Bone marrow (tissue), 2 donors: ENCODE measurements at places on chromosomes 5 and 9.

DNA sequence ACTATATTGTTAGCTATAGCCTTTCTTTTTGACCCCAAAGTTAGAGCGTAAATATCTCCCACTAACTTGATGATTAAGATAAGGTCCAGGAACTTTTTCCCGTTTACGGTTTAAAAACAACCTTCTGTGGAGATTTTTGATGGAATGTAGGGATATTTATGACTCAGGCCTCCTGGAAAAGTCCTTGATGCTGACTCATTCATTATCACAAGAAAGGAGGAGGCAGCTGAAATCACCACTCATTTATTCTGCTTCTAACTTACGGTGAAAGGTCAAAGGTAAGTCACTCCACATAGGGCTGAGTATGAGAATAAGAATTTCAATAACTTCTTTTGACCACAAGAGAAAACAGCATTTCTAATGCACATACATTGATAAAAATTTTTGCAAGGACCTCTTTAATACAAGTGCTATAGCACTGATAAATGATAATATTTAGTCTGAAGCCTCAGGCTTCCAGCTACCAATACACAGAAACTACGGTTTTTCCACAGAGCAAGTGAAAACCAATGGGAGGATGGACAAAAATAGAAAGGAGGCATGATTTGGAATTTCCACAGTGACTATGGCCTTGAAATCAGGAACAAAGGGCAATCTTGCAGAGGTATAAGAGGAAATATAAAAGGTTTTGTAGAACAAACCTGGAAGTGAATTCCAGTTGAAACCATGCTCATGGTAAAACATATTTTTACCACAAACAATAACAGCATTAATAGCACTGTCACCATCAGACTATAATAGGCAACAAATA is 146.5 kb downstream of the PPP2R2B start:
- no peak for DNase-seq

DNA sequence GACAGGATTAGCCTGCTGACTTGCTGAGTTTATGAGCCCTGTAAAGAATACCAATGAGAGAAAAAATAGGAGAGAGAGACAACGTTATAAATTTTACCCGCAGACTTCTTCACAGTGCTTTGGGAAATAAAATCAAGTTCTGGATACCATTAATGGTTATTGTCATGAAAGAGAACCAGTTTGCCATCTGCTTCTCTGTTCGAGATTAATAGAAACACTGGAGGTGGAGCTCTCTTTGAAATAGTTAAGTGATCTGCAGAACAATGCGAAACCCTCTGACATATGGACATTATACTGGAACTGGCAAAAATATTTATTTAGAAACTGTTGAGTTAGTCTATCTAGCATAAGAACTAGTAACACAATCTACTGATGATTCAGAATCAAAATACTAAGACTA is 500.7 kb downstream of the CDH12 start:
- DNase-seq = no peak

DNA sequence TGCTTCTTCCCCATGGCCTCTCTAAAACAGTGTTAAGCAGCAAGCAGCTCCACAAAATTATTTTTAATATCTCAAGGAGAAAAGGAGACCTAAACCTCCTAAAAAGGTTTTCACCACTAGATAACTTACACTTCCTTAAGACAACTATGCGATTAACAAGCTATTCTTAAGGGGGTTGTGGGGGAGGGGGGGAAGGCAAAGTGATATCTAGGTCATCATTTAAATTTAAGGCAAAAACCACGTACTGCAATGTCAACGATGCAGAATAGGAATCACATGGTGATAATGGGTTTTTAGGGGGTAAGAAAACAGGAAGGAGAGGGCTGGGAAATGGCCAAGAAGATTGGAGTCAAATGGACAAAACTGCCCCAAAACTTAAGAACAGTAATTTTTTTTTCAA is 32.6 kb downstream of the CSNK1A1 start:
- DNase-seq = no peak

GRCh38 chr5:132457371-132458225 is 33.0 kb downstream of the IRF1 start:
- peak; percentile 36 for DNase-seq

DNA sequence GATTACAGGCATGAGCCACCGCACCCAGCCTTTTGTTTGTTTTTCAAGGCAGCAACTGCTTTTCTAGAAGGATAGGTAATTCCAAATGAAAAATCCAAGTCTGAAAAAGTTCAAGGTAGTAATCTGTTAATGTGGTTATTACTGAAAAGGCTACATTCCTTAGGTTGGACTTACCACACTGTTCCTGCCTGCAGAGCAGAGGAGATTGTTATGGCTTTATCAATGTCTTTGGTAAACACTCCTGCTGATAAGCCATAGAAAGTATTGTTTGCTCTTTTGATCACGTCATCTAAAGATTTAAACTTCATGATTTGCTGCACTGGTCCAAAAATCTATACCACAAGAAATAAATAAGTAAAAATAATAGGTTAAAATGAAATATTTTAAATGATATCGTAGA is 43.4 kb downstream of the ALDH1A1 start:
- DNase-seq = no peak

- no peak for DNase-seq
These were observed 8.0 kb upstream of the GFI1B start for GRCh38 chr9:132970324-132971062.

DNA sequence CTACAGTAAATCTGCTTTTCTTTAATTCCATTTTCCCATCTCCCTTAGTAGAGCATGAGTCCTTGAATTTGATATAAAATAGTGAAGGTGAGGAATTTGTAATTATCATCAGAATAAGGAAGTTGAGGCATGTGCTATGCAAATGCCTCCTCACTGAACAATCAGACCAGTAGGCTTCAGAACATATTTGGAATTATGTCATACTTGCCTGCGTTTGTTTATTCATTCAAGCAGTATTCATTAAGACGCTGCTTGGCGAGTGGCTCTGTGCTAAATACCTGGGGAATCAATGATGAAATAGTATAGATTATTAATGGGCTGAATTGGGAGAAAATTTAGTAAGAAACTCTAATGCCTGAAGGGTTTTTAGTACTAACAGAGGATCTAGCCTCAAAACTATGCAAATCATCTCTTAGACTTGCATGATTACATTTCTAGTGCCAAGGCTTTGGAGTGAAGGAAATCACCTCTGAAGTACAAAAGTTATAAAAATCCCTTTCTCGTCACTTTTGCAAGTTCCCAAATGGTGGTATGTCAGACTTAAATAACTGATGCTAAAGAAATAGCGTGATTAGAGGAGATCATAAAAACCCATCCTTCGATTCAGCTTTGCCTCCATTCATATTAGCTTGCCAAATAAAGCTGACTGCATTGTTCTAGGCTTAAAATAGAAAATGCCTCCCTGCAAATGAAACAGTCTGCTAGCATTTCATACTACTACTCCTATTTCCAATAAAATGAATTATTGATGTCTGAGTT is 141.7 kb downstream of the PCSK5 start:
- DNase-seq = no peak

- no peak for DNase-seq
These were observed 491.7 kb downstream of the CCDC171 start for GRCh38 chr9:16044579-16044881.

DNA sequence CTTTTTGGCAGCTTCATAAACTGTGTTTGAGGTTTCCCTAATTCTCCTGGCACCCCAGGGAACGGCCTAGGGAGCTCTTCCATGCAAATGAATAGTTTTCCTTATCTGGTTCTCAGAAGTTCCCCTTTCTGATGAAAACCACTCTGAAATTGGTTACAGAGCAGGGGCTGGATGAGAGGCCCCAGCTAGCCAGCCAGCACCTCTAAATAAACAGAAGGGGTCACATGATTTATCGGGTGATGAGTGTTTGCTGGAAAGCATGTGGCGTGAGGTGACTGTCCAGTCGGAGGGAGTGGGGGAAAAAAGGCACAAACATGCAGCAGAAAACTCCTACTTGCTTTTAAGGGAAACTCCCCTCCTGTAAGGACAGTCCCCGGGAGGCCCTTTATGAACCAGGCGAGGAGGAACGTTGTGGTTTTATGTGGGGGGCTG is 261.2 kb upstream of the ANKRD55 start:
- no peak for DNase-seq

DNA sequence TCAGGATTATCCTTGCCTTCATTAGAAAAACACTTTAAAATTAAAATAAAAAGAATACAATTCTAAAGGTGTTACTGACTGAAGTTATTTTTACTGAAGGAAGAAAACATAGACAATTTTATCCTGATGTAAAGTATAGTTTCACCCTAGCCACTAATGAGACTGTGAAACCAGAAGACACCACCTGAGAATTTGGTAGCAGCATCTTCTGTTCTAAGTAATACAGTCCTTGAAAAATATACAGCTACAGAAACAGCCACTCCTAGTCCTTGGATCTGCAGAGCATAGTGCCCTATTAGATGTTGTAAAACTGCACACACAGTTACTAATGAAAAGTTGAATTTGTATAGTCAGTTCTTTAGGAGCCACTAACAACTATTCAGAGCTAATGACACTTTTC is 377.7 kb downstream of the PRR16 start:
- no peak for DNase-seq
